ENCODE measurements at places on chromosomes 2 and 18. TPM values are rescaled to one million over a fixed set of nuclear protein-coding genes. Genes with fewer than 3 reads are reported as not detected.

Gene LRRC30
- not detected for polyA plus RNA-seq

Gene LYPD1
- polyA plus RNA-seq: 1.3 TPM

Gene AQP4
- 0.52 TPM for polyA plus RNA-seq

Gene UXS1
- polyA plus RNA-seq: 16.5 TPM

Gene GULP1
- polyA plus RNA-seq: 17.9 TPM

Measured in adipose tissue (tissue), 3 donors.